ENCODE measurements at places on chromosomes 11 and 22.
A peak's percentile ranks its signal among the peaks of the same experiment; 100 is the strongest.

DNA sequence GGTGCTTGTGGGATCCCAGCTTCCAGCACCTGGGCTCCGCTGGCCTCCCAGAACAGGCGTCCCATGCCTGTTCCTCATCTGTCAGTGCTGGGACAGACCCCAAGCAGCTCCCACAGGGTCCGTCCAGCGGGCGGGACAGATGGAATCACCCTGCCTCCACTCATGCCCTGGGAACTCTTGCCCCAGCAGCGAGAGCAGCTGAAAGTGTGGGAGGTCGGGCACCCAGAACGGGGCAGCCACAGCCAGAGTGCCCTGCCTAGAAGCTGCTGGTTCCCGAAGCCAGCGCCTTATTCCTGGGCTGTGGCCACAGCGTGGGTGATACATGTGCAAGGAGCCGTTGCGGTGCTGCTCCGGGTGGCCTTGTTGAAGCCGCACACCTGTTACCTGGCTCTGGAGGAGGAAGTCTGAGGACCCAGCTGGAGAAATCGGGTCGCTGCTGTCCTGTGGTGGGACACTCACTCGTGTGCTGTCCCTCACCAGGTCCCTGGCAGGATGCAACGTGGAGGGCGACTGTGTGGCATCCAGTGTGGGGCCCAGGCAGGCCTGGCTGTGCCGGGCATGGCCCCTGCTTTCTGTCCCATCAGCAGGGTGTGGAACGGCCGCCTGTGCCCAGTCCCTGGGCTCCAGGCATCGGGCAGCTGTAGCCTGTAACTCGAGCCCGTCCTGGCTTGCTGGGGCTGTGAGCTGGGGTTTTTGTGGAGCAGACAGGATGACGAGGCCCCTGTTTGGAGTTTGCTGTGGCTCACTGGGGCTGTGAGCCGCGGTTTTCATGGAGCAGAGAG is 16.2 kb downstream of the GRAMD4 start:
- DNase-seq = no peak

DNA sequence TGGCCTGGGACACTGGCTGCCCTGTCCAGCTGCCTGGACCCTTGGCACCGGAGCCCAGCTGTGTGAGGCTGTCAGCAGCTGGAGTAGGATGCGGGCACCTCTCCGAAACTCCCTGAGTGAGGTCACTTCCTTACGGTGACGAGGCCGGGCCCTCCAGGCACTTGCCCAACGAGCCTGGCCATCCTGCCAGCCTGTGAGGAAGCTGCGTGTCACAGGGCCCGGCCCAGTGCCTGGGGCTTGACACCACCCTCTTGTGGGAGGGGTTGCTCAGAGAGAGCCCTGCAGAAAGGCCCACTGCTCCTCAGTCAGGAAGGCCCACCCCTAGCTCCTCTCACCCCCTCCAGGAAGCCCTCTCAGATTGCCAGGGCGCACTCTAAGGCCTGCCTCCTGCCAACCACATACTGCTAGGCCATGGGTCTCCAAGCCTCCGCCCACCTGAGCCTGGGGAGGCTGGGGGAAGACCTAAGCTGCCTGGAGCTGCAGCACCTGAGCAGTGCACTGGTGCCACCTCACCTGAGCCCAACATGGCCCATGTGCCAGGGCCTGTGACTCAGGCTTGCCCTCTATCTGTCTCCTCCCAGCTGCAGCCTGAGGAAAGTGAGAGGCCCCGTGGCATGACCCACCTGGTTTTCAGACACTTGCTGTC is 4.3 kb upstream of the PHLDA2 start:
- no peak for DNase-seq

DNA sequence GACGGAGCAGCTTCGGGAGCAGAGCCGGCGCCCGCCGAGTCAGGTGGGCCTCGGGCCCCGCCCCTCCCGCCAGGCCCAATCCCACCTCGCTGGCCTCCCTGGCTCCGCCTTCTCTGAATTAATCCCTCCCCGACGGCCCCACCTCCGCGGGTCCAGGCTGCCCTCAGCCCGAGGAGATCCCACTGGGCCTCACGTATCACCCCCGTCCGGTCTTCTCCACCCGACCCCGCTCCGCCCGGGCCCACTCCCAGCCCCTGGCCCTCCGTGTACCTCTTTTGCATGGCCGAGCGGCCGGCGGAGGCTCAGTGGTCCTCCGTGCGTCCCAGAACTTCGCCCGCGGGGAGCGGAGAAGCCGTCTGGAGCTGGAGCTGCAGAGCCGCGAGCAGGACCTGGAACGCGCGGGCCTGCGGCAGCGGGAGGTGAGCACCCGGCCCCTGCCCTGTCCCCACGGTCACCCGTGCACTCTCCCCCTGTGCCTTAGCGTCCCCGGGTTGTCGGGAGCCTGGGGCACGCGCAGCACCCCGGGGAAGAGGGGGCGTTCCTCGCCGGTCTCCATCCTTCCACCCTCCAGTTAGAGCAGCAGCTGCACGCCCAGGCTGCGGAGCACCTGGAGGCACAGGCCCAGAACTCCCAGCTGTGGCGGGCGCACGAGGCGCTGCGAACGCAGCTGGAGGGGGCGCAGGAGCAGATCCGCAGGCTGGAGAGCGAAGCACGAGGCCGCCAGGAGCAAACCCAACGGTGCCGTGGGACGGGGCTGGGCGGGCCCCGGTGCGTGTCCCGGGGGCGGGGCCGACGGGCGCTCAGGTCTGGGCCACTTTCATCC is 2.2 kb upstream of the CD151 start:
- peak; percentile 69 for DNase-seq

- no peak for DNase-seq
Observed at GRCh38 chr11:24234822-24235508, 261.9 kb upstream of the LUZP2 start.

DNA sequence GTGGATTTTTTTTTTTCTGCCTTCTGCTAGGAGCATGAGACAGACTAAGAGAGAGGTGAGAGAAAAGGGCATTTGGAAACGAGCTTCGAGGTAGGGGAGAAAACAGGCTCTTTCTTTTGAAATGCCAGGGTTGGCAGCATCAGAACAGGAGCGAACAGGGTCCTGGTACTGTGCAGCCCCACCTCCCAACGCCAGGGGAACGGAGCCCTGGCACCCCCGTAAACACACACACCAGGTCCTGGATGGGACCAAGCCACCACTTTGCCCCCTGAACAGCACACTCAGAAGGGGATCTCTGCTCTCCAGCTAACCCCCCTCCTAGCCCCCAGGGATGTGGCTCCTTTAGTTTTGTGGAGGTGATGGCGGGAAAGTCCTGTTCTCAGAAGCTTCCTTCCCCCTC is 127.1 kb downstream of the CTTN start:
- DNase-seq = no peak

- no peak for DNase-seq
Observed at GRCh38 chr11:116336540-116336939, 436.2 kb downstream of the BUD13 start.

DNA sequence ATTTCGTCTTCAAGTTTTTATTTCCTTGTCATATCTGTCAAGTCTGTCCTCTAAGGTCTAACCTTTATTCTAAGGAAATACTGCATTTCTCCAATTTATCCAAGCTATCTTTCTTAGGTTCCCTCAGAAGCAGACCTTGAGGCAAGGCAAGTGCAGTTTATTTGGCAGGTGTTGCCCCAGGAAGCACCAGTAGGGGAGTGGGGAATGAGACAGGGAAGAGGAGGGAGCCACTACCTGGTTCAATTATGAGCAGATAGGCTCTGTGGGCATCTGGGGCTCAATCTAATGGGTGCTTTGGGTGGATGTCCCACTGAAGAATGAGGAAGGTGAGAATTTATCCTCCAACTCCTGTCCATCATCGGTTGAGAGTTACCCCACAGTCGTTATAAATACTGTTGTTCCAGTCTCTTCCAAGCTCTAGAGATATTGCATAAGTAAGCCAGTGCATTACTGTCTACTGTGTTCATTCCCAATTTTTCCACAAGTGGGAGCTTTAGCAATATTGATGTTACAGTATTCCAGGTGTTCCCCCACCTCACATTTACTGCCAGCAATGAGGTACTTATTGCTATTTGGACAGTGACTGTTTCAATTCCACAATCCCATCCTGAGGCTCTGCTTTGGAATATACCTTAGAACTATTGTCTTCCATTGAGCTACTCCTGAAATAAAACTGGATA is 154.9 kb upstream of the CEP126 start:
- no peak for DNase-seq

GRCh38 chr11:76085270-76085669 is 121.0 kb downstream of the WNT11 start:
- no peak for DNase-seq

DNA sequence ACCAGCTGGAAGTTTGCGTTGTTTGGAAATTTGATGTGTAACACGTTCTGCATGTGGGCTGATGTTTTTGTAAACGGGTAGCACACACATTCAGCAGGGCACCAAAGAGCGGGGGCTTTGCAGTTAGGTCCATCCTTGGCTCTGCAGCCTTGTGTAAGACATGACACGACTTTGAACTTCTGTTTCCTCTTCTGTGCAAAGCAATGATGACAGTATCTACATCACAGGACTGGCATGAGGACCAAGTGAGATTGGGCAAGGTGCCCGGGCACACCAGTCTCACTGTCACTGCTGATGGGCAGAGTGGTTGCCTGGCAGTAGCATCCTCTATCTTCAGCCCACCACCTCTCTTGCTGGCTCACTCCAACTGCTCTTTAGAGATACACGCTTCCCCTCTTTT is 3.3 kb downstream of the TCN2 start:
- peak; percentile 9 for DNase-seq

GRCh38 chr22:42369250-42370041 is 62.8 kb downstream of the NFAM1 start:
- peak; percentile 90 for DNase-seq

DNA sequence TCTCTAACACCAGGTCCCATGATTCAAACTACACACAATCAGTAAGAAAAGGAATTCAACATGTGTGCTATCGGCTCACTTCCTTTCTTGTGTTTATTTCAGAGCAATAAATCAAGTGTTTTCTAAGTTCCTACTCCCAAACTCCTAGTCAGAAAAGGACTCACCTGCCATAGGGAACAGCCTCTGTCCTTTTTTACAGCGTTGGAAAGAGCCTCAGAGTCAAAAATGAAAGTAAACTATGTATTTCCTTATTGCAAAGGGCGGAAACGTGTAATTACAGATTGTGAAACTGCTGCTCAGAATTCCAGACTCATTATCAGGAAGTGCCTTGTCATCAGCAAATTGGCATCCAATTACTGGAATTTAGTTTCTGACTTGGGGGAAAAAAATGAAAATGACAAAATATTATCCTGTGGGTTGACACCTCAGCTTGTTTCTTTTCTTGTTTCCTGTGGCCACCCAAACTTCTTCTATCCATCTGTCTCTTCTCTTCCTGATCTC is at the start of gene CASP4:
CASP4 (minus strand) TSS at position 220 of the 501 bp plus-strand sequence; CDS start at position 171, 49 bp downstream.
- DNase-seq = no peak

GRCh38 chr11:67053896-67054329 is 2.7 kb upstream of the RHOD start:
- DNase-seq = peak; percentile 47

- no peak for DNase-seq
Observed at GRCh38 chr11:17735818-17736578, 1.4 kb downstream of the KCNC1 start.

- no peak for DNase-seq
Observed at GRCh38 chr22:31945443-31945855, 1.1 kb downstream of the YWHAH start.

GRCh38 chr11:44611088-44611487 is 45.6 kb downstream of the CD82 start:
- DNase-seq = peak; percentile 17

DNA sequence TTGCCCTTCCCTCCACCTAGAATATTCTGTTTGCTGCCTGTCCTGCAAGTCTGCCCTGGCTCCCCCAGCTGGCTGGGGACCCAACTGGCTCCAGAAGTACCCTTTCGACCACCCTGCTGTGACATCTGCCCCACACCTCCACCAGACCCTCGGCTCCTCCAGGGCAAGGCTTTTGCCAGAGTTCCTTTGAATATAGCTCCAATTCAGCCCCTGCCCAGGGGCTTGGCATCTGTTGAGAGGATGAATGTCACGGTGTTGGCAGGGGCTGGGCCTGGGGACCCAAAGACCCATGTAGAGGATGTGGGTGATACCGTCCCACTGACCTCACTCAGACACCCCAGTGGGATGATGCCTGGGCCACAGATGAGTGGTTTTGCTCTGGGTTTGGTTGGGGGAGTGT is 4.0 kb downstream of the NLRP6 start:
- no peak for DNase-seq

- DNase-seq = no peak
Observed at GRCh38 chr22:29833392-29833965, 4.6 kb downstream of the ASCC2 start.

DNA sequence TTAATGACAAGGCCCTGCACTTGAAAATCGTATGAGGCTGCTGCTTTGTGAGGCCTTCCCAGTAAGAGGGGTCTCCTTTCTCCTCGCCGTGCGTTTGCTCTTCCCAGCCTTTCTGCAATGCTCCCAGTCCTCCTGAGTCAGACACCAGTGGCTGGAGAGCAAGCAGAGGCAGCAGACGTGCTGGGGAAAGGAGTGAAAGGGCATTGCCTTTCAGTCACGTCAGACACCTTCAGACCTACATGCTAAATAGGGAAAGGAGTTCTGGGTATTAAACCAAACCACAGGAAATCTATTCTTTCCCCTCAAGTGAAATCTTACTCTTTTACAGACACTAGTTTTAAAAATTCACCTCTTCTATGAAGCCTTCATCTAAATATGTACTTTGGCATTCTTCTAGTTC is 274.8 kb downstream of the NTM start:
- no peak for DNase-seq

GRCh38 chr22:43273902-43274484 is 69.2 kb downstream of the SCUBE1 start:
- peak; percentile 10 for DNase-seq

DNA sequence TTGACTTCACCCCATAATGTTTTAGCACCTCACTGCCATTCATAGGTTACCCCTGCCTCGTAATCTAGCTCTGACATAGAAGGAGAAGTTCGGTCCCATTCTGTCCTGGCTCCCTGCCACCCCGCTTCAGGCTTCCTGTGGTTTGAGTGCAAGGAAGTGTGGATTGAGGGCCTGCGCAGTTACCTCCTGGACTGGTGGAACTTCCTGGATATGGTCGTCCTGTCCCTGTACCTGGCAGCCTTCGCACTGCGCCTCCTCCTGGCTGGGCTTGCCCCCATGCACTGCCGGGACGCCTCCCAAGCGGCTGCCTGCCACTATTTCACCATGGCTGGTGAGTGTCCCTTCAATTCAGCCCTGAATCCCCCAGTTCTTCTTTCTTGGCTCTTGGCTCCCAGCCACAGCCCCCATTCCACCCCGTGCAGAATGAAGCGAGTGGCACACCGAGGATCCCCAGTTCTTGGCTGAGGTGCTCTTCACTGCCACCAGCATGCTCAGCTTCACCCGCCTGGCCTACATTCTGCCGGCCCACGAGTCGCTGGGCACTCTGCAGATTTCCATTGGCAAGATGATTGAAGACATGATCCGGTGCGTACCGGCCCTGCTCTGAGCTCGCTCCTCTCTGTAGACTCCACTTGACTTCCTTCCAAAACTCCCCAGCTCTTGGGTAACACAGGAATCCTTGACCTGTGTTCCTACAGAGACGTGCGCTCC is 15.4 kb downstream of the ART5 start:
- peak; percentile 46 for DNase-seq

DNA sequence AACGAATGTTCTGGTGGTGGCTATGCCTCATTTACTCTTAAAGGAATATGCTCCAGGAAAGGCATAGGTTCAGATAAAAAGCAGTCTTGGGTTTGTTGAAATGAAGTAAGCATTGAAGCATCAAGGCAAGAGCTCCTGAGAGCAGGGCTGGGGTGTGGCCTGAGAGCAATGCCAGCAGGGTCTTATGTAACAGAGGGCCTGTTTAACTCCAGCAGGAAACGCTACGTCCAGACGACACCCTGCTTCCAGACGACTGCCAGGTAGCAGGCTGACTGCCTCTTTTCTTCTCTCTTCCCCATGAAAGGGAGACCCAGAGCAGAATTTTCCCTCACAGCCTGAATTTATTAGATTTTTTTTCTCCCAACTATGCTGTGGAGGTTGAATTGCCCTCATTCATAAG is 127.2 kb upstream of the SLC5A12 start:
- no peak for DNase-seq
